ENCODE measurements at places on chromosomes 7 and 10.

DNA sequence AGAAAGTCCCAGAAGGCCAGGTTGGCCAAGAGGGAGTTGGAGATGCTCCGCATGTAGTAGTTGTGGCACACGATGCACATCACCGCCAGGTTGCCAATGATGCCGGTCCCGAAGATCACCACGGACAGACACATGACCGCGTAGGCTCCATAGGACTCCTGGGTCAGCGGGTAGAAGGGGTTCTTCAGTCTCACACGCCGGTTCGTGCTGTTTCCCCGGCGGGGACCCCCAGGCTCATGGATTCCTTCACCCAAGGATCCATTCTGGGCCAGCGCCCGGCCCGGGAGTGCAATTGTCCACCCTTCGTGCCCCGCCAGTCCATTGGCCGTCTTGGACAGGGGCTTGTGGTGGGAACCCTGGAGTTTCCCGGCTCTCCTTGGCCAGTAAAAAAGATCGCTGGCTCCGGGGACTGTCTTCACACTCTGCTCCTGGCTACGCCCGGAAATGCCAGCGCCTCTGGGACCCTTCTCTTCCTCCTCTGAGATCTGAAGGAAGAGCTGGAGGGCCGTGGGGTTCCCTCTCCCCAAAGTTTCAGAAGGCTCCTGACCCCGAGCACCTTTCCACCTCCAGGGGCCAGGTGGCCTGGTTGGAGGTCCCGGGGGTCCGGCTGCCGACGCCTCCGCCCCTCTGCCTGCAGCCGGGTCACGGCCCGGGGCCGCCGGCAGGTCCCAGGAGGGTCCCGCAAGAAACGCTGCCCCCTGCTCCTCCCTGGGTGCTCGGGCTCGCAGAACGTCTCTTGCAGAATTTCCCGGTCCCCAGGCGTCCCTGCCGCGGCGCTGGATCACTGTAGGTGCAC is 1.3 kb downstream of the GPR37 start:
- no peak for DNase-seq

GRCh38 chr7:147912946-147913638 is 677.5 kb upstream of the C7orf33 start:
- peak; percentile 85 for DNase-seq

GRCh38 chr7:105972276-105972675 is 9.2 kb downstream of the CDHR3 start:
- no peak for DNase-seq

- DNase-seq = no peak
Observed at GRCh38 chr7:90764848-90765570, 168.9 kb downstream of the CDK14 start.

- peak; percentile 15 for DNase-seq
Observed at GRCh38 chr10:42951486-42952251, 125.2 kb upstream of the RET start.

DNA sequence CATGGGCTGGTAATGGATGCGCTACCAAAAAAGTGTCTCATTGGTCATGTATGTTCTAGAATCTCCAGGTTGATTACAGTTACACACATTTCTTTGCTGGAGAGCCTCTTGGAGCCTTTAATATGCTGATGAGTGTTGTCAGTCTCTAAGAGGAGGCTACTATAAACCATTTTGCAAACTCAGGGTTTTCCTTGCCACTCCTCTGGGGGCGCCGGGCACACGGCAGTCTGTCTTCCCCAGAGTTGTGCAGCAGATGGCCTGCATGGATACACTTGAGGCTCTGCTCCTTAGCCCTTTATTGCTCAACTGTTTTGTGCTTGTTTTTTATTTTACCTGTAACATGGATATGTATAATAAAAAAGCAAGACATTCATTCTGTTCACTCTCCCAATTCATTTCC is 196.5 kb downstream of the ACTR3B start:
- DNase-seq = no peak

DNA sequence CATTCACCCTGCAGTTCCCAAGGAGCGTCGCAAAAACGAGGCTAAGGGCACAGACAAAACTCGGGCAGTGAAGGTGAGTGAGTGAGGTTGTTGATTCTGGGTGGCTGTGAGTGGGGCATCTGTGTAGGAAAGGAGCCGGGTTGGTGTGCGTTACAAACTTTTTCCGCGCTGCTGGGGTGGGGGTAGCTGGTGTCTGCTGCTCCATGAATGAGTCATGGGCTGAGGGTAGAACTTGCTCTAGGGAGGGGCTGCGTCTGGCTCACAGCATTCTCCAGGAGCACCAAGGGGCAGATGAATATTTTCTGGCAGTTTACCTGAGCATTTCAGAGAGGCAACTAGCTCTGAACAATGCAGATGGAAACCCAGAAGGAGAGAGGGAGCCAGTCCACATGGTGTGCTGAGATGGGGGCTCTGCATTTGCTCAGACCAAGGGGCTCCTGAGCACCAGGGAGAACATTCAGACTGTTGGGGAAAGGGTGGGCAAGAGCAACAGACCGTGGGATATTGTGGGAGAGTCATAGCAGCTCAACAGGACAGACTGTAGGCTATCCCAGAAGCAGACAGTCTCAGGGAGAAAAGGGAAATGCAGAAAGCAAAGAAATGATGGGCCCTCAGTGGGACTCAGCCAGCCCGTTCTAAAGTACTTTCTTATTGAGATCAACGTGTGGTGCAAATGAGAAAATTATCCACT is 18.8 kb downstream of the NOBOX start:
- peak; percentile 40 for DNase-seq

GRCh38 chr7:97026715-97027426 is 2.2 kb upstream of the DLX5 start:
- DNase-seq = no peak

DNA sequence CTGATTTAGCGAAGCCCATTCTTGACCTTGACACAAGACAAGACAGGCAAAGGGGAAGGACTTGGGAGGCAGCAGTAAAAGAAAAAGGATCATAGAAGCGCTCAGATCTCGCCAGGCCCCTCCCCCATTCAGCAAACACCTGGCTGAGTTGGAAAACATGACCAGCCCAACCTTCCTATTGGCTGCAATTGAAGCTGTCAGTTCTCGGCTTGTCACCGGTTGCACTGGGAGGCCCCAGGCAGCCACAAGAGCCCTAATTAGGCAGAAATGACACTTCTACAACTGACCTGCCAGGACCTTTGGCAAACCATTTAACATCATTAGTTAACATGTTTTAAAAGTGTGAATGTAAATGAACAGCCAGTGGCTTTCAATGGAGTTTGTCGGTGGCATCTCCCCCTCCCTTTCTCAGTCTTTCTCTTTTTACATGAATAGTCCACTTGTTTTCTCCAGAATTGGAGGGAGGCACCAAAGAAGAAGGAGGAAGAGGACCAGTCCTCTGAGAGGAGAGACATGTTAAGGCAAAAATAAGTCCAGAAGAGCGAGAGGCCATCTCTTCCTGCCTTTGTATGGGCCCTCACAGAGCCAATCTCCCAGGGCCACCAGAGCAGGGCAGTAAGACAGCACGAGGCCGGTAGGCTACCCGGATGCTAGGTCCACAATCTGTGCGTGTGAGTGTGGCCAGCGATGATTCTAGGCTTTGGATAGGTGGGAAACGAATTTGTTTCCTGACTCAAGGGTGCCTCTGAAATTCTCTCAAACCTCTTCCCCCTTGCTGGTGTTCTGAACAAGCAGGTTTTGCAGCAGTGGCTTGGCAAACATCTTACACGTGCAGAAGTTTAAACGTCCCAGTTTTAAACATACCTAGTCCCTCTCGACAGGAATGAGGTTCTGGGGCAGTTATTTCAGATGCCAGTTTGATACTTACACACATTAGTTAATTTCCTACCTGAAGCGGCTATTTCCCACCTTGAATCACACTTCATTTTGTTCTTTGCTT is 15.0 kb upstream of the ENO4 start:
- no peak for DNase-seq

Data from umbilical cord (tissue), 2 donors.